Stomach (tissue), 19 donors: ENCODE measurements at places on chromosomes 12 and 14. TPM values are rescaled to one million over a fixed set of nuclear protein-coding genes. Genes with fewer than 3 reads are reported as not detected.
A peak's percentile ranks its signal among the peaks of the same experiment; 100 is the strongest.

- peak; percentile 73 for DNase-seq
- no peak overlapping the region for H3K4me3 ChIP-seq
- H3K4me1 ChIP-seq = peaks cover 10% of the 10 kb centered on the region
- H3K27me3 ChIP-seq = no peaks in the 10 kb centered on the region
These were observed 240.1 kb upstream of the OR4E1 start for GRCh38 chr14:21913759-21914158.

GRCh38 chr12:113858841-113859386 lies 107.2 kb downstream of the RBM19 start:
- H3K36me3 ChIP-seq = peaks cover 60% of the 10 kb centered on the region
- H3K27me3 ChIP-seq = no peaks in the 10 kb centered on the region
- no peak overlapping the region for H3K27ac ChIP-seq
- no peak overlapping the region for H3K4me3 ChIP-seq
- peaks cover 4% of the 10 kb centered on the region for H3K4me1 ChIP-seq
- no peak for DNase-seq

GRCh38 chr12:49295082-49295936 lies at the start of gene PRPH:
Gene PRPH (plus strand): TSS chr12:49295147. CDS start chr12:49295201, 54 bp downstream.
- DNase-seq = peak; percentile 65
- no peaks in the 10 kb centered on the region for H3K36me3 ChIP-seq
- H3K4me1 ChIP-seq = peaks cover 52% of the 10 kb centered on the region
- no peak within 1 kb of the TSS for H3K27ac ChIP-seq
- H3K4me3 ChIP-seq = no peak within 1 kb of the TSS
- peaks cover 74% of the 10 kb centered on the region for H3K27me3 ChIP-seq

DNA sequence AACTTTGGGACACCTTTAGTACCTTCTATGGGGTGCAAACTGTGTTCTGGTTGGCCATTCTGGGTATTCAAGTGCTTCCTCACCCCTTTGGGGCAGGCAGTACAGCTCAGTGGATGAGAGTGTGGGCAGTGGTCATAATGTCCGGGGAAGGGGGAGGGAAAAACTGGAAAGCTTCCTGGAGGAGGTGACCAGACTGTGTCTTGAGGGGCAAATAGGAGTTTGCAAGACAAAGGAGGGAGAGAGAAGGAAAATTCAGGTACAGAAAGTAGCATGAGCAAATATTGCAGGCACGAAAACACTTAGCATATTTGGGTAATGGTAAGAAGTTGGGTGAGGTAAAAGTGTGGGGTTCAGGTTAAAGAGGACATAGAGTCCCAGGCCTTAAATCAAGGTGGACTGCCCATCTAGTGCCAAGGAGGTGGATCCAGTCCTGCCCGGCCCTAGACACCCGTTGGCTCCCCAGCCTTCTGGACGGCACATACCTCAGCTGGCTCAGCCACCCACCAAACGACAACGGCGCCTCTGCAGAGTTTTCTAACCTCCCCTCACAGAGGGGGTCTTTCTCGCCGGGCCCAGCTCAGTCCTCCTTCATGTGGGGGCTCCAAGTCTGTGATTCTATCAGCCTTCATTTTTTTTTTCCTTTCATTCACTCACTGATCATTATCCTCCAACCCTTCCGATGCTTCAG lies 86.4 kb downstream of the DICER1 start:
- no peak overlapping the region for H3K4me3 ChIP-seq
- H3K36me3 ChIP-seq = no peaks in the 10 kb centered on the region
- H3K27me3 ChIP-seq = no peaks in the 10 kb centered on the region
- no peaks in the 10 kb centered on the region for H3K4me1 ChIP-seq

KCNJ8 gene
- total RNA-seq = not detected

PPP1R13B gene
- total RNA-seq = 16.7 TPM

IRF9 gene
- 104 TPM for total RNA-seq
